ENCODE measurements at places on chromosomes 1 and 21. TPM values are rescaled to one million over a fixed set of nuclear protein-coding genes. Genes with fewer than 3 reads are reported as not detected.
A peak's percentile ranks its signal among the peaks of the same experiment; 100 is the strongest.

- DNase-seq: peak; percentile 49
Observed at GRCh38 chr1:212205843-212206242, 79.4 kb upstream of the PPP2R5A start.

DNA sequence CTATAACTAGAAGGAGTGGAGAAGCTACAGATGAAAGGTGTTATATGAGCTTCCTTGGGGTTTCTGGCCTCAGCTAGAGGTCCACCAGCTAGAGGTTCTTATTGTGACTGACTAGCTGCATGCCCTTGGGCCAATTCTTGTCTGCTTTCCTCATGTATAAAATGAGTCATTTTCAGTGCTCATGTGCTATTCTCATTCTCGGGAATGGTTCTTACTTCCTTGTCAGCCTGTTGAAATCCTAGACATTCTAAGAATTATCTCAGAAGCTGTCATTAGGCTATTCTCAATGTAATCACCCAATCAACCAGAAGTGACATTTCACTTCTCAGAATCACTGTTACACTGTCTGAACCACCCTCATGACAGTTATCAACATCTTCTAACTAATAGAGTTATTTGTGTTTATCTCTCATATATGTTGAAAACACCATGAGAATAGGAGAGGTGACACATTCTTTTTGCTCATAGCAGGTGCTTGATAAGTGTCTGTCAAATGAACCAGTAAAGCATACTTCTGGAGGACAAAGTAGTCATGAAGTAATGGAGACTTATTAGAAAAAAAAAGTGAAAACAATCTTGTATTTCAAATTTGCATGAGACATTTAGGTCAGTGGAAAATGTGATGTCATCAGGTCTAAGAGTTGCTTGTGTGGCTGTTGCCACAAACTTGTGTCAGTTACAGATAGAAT is 122.8 kb upstream of the IVNS1ABP start:
- peak; percentile 95 for DNase-seq

Gene MNDA
- not detected for total RNA-seq

GRCh38 chr21:37886726-37887299 is 29.4 kb downstream of the KCNJ6 start:
- DNase-seq: no peak

Gene SLC30A2
- total RNA-seq: not detected

DNA sequence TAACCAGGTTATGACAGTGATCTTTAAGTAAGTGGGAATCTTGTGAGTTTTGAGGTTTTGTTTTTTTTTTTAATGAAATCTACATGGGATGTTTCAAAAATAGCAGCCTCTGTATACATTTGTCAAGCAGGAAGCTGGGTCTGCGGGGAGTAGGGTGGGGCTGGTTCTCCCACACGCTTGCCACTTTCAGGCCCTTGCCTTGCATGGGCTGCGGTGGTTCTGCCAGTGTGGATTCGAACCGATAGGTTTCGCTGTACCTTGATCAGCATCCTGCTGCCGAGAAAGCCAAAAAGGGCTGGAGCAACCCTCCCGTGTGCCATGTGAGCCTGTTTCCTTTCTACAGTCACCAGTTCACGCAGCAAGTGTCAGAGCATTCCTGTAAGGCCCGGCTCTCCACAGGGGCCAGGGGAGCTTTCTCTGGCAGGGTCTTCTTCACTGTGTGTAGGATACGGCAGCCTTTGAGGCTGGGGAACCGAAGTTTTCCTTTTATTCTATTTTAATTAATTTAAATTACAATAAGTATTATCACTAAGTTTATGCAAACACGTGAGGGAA is 79.2 kb upstream of the SAMD11 start:
- DNase-seq: no peak

DNA sequence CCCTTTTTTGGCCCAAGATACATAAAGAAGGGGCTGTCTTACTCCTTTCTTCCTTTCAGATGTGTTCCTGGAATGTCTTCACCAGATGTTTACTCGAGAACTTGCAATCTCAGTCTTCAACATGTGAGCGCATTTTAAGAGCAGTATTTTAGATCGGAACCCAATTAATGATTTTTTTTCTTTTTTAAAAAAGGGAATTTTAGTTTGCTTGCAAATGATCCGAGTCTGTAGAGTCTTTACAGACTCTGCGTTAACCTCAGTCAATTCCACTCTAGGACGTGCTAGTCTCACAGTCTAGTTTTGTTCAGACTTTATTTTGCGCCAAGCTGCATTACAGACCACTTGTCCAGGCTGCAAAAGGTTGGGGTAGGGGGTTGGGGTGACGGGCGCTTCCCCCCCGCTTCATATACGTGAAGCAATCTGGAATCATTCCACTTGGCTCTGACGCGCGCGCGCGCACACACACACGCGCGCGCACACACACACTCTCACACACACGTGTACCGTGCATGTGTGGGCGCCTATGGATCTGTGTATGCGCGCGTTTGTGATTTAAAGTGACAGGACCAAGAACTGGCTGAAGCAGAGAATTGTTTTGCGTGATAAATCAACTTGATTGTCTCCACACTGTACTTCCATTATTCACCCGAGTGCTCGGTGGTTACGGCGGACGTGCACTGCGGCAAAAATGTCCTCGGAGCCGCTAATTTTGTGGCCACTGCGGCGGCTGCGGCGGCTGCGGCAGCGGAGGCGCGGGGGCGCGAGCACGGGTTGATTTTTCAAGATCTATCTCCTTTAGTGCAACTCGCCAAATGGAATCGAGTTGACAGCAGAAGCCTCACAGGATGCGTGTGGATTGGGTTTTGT is 25.6 kb upstream of the NFIA start:
- DNase-seq: peak; percentile 45

DNA sequence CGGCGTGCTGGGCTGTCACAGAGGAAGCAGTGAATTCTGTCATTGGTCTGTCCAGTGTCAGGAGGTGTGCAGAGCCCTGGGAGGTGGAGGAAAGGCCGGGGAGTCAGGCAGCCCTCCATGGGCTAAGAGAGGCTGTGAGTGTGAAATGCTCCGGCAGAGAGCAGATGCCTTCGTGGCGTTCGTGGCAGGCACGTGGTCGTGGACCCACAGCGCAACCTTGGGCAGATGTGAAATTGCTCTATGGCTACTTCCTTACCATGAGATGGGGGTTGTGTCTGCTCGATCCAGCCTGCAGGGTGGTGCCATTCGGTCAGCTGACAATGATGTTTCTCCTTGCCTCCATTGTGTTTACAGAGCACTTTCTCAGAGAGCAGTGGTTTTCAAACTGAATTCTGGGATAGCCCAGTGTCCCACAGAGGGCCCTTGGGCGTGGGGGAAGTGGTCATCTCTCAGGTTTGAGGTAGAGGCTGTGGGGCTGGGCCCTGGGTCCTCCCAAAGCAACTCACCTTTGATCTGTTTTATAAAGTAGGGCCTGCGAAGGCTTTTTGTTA is 27.9 kb downstream of the TNFRSF1B start:
- no peak for DNase-seq

GRCh38 chr1:39489567-39490239 is 1.7 kb upstream of the BMP8A start:
- no peak for DNase-seq

GRCh38 chr1:235781807-235782206 is 84.9 kb downstream of the LYST start:
- no peak for DNase-seq

DNA sequence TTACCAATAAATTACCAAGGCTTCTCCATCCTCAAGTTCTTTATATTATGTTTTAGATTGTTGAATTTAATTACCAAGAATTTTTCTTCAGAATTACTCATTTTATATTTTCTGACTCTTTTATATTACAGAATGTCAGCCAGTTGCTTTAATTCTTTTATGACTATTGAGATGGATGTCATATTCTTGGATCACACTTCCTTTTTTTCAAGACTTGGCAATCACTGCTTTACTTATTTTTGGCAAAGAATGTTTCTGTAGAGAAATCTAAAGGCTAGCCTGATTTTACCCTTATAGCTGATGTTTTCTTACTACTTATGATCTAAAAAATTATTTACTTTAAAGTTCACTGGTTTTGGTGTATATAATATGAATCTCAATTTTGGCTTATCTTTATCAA is 721.1 kb upstream of the TMPRSS15 start:
- DNase-seq: no peak

GRCh38 chr1:31412732-31413404 is at the start of gene SERINC2:
TSS of gene SERINC2 (plus strand) at chr1:31413213. CDS start at chr1:31413266, 53 bp downstream.
- no peak for DNase-seq

- DNase-seq: no peak
Observed at GRCh38 chr21:25246546-25246945, 360.7 kb downstream of the MRPL39 start.

Gene C1orf216
- 17.8 TPM for total RNA-seq

DNA sequence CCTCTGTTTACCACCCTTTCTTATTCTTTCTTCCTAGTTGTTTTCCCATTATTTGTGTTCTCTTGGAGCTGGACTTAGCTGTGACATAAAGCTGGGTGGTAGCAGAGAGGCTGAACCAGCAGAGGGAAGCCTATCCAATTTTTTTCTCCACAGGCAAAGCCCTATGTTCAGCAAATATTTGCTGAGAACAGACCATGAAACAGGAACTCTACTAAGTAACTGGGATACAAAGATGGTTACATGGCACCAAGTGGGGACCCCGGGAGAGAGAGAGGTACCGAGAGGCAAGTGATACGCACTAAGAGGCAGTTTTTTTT is 6.6 kb downstream of the CFAP141 start:
- peak; percentile 20 for DNase-seq

Gene ENO1
- total RNA-seq: 4,316 TPM

Gene GPA33
- total RNA-seq: 0.68 TPM

Gene PUSL1
- total RNA-seq: 15.7 TPM

Gene PRRX1
- 52.6 TPM for total RNA-seq

Gene RXRG
- 0.39 TPM for total RNA-seq

- DNase-seq: no peak
Observed at GRCh38 chr1:107877745-107878144, 87.2 kb downstream of the VAV3 start.

DNA sequence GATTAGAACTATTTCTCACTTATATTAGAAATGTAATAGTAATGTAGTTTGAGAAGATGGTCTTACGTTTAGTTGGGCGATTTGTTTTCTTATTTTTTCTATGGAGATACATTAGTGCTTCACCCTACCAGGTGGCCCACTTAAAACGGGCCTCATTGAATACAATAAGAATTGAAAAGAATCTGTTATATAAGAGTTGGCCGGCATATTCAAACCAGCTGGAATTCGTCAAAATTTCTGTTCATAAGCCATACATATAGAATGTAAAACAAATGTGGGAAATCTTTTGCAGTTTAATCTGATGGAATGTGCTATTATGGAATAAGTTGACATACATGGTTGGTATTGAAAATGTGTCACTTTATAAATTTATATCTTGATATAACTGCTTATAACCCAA is 96.4 kb upstream of the C1orf105 start:
- DNase-seq: no peak

Gene YIPF1
- total RNA-seq: 29.0 TPM

DNA sequence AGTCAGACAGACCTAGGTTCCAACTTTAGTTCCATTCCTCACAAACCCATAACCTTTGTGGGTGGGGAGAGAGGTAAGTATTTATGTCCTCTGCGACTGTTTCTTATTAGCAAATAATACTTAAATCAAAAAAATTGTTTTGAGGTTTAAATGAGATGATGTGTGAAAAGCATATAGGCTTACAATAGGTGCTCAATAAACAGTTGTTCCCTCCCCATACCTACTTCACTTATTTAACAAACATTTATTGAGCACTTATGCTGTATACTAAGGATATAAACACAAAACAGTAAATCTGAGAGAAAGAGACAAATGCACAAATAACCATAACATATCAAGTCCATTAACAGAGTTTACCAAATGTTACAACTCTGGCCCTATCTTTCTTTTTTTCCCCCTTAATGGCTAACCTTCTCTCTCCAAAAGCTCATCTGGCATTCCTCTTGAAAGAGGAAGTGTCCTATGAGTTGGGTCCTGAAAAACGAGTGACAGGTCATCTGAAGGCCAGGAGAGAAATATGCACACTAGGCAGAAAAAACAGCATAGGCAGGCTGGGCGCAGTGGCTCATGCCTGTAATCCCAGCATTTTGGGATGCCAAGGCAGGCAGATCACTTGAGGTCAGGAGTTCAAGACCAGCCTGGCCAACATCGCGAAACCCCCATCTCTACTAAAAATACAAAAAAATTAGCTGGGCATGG is 10.3 kb downstream of the PIGM start:
- no peak for DNase-seq

- peak; percentile 19 for DNase-seq
Observed at GRCh38 chr1:156006666-156007376, 13.9 kb downstream of the SSR2 start.

GRCh38 chr1:180572760-180573159 is 14.0 kb downstream of the OVAAL start:
- no peak for DNase-seq

Data from RPMI7951 (cell line).